ENCODE measurements at places on chromosomes 13 and 19.
A peak's percentile ranks its signal among the peaks of the same experiment; 100 is the strongest.

- no peak for DNase-seq
Measured at GRCh38 chr13:98632961-98633360, 56.1 kb upstream of the STK24 start.

- DNase-seq, result no peak
Measured at GRCh38 chr19:13024126-13024950, 29.1 kb downstream of the NFIX start.

GRCh38 chr19:2962018-2962670 lies 15.2 kb upstream of the TLE6 start:
- peak; percentile 71 for DNase-seq

DNA sequence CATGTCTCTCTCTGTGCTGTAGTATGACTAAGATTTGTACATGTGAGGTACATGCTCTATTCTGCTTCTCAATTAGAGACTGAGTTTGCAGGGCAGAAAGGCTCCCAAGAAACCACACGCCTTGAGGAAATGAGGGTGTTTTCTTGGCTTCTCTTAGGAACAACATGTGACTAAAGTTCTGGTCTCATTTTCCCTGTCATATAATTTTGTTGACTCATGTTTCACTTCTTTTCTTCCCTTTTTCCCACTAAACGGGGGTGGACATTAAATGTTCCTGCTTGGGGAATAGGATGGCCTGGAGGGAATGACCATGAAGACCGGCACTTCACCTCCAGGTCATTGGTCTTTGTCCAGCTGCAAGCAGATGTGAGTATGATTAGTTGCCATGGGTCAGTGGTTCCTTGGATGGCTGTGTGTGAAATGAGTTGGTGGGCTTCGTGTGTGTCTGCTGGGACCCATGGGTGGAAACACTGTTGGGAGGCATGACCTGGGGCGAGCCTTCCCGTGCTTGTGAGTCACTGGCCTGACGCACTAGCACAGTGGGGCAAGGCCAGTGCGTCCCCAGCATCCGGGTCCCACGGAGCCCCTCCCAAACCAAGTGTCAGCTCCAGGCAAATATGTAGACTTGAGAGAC lies 56.6 kb downstream of the COL4A1 start:
- DNase-seq, result no peak

- no peak for DNase-seq
Measured at GRCh38 chr19:8320564-8321066, 560 bp downstream of the NDUFA7 start.

All from NCI-H1417 treated with DMSO at 0.1 percent for 48 hours (cell line).